ENCODE measurements at places on chromosomes 11 and 22. TPM values are rescaled to one million over a fixed set of nuclear protein-coding genes. Genes with fewer than 3 reads are reported as not detected.

Gene NNMT
- total RNA-seq, result 115 TPM

Gene TIGD3
- total RNA-seq, result 1.8 TPM

Gene APOBEC3B
- total RNA-seq, result 2.2 TPM

- H3K4me1 ChIP-seq, result no peaks in the 10 kb centered on the region
- H3K27ac ChIP-seq, result no peak overlapping the region
- no peak overlapping the region for H3K4me3 ChIP-seq
- no peak for DNase-seq
- H3K36me3 ChIP-seq, result no peaks in the 10 kb centered on the region
- H3K27me3 ChIP-seq, result no peaks in the 10 kb centered on the region
These were observed 80.7 kb downstream of the CABIN1 start for GRCh38 chr22:24091551-24092420.

- H3K27me3 ChIP-seq, result no peaks in the 10 kb centered on the region
- no peak for DNase-seq
- no peak overlapping the region for H3K27ac ChIP-seq
- H3K4me3 ChIP-seq, result no peak overlapping the region
These were observed 18.0 kb upstream of the POU2AF1 start for GRCh38 chr11:111397034-111397433.

DNA sequence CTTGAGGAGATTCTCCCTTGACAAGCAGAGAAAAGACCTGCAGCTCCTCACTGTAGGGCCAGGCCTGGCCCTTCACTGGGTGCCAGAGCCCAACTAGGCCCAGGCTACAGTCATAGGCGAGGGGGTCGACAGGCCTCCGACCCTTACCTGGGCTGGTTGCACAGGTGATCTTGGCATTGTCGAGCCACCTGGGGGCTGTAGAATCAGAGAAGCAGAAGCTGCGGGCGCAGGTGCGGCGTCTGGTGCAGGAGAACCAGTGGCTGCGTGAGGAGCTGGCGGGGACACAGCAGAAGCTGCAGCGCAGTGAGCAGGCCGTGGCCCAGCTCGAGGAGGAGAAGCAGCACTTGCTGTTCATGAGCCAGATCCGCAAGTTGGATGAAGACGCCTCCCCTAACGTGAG, 6.9 kb upstream of the RAB1B start:
- no peak for DNase-seq
- H3K4me1 ChIP-seq, result peaks cover 8% of the 10 kb centered on the region
- H3K4me3 ChIP-seq, result no peak overlapping the region
- no peaks in the 10 kb centered on the region for H3K36me3 ChIP-seq

GRCh38 chr11:65662799-65663638, at the start of gene RELA:
Gene RELA, minus strand, starts transcription at chr11:65662916. Its CDS starts 84 bp downstream, at chr11:65662832.
- no peaks in the 10 kb centered on the region for H3K36me3 ChIP-seq
- no peaks in the 10 kb centered on the region for H3K4me1 ChIP-seq
- H3K27me3 ChIP-seq, result no peaks in the 10 kb centered on the region
- peak within 1 kb of the TSS; percentile 100 for H3K27ac ChIP-seq

GRCh38 chr11:19929655-19930054, 217.0 kb downstream of the NAV2 start:
- H3K36me3 ChIP-seq, result no peaks in the 10 kb centered on the region
- no peak for DNase-seq
- no peak overlapping the region for H3K4me3 ChIP-seq
- no peaks in the 10 kb centered on the region for H3K27me3 ChIP-seq
- H3K4me1 ChIP-seq, result peaks cover 26% of the 10 kb centered on the region
